ENCODE measurements at places on chromosomes 5 and 9.

- no peak for DNase-seq
Measured at GRCh38 chr9:79007701-79008483, 563.9 kb upstream of the TLE4 start.

DNA sequence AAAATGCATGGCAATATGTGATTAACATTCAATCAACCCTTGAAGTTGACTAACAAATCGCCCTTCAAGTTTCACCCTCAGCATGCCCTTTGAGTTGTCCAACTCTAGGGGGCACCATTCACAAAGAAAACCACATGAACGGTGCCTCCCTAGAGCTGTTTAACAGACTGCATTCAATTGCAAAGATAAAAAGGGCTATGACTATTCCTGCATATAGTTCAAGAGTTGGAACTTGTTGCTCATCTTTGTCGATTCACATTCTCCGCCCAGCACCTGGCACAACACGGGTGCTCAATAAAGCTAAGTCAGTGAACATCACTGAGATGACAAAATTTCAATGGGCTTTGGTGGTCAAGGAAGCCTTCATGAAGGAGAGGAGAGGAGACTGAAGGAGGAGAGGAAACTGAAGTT, 69.6 kb upstream of the SLC30A5 start:
- peak; percentile 41 for DNase-seq

GRCh38 chr5:79521156-79521555, 7.2 kb upstream of the HOMER1 start:
- DNase-seq: no peak

DNA sequence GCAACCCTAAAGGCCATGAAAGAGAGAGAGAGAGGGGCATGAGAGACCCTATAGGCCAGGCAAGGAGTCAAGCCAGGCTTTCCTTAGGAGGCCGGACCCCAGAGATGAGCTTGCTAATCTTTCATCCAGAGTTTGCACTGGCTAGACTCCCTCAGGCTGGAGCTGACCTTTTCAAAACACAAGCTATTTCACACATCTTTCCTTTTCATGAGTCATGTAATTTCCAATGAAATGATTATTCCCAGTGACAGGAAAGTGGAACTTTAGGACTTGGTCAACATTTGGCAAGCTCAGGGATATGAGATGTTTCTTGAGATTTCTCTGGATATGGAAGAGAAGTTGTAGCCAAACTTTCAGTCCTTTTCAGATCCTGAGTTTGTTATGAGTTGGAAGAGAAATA, 117.7 kb downstream of the TARS1 start:
- DNase-seq: peak; percentile 8

DNA sequence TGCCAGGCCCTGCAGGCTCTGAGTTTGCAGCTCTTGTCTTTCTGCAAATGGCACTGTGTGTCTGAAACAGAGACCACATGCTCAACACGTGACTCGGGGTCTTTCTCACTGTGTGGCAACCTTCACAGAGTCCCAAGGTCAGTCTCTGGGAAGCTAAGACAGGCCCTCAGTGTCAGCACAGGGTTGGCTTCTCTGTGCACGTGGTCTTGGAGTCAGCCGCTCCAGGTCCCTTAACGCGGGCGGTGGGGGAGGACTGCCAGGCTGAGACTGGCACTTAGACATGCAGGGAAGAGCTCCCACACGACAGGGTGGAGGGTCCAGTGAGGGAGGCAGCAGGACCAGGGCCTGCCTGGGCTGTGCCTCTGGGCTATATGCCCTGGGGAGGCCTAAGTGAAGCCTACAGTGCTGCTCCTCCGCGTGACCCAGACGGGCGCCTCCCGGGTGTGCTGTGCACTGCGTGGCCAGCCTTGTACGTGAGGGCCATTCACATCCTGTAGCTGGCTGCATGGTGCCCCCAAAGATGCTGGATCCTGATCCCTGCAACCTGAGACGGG, 76.8 kb downstream of the ADAMTS2 start:
- DNase-seq: no peak

DNA sequence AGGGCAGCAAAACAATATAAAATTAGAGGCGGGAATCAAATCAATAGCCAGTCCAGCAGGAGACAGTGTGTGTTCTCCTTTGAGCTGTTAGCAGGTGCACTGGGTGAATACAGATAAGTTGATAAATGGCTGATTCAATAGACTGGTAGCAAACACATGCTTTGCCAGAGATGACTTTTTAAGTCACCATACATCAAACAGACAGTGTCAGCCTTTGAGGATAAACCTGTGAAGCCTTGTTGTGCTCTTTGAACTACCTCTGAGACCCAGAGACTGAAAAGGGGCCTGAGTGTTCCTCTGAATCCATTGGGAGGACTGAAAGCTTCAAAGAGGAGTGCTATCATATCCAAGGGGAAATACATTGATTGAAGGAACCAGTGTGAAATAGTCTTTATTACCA, 301.9 kb downstream of the RASEF start:
- DNase-seq: no peak

GRCh38 chr5:35098214-35098613, 50.5 kb upstream of the AGXT2 start:
- no peak for DNase-seq

GRCh38 chr9:18721267-18721994, 247.5 kb downstream of the ADAMTSL1 start:
- DNase-seq: no peak

DNA sequence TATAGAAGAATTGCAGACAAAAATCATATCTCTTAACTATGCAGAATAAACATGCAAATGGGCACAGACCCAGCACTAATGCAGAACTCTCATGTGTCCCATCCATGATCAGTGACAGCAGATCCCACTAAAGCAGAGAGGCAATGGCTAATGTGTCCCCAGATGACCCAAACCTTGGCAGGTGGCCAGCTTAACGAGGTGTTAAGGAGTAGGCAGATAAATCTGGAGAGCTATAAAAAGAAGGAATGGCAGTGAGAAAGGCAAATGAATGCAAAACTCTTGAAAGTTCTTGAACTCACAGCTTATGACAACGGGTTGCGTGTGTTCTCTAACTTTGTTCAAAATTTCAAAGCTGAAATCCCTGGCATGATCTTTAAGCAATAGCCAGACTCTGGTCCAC, 265.4 kb downstream of the RASEF start:
- DNase-seq: peak; percentile 0

- DNase-seq: peak; percentile 32
Measured at GRCh38 chr9:86672966-86673365, 274.3 kb downstream of the GAS1 start.

- DNase-seq: no peak
Measured at GRCh38 chr9:5488221-5489008, 21.9 kb upstream of the PDCD1LG2 start.

Data from fibroblast of skin of right biceps (primary cell).